ENCODE measurements at places on chromosomes 6 and 20.

- DNase-seq = no peak
Measured at GRCh38 chr6:134708079-134708478, 241.8 kb downstream of the ALDH8A1 start.

- DNase-seq = no peak
Measured at GRCh38 chr6:17161076-17161475, 59.2 kb downstream of the STMND1 start.

DNA sequence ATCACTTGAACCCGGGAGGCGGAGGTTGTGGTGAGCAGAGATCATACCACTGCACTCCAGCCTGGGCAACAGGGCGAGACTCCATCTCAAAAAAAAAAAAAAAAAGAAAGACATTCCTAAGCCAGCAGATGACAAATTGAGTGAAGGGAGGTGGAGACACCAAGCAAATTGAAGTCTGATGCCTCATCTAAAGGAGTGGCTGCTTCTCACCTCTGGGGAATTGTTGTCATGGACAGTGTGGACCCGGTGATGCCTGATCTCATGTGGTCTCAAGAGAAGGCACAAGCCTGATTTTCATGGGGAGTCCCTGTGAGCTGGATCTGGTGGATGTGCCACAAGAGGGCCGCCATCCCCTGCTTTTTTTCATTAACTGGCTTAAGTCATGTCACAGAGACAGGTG lies 272.0 kb downstream of the ZNF217 start:
- peak; percentile 8 for DNase-seq

GRCh38 chr20:32163951-32164350 lies 43.6 kb downstream of the PLAGL2 start:
- no peak for DNase-seq

DNA sequence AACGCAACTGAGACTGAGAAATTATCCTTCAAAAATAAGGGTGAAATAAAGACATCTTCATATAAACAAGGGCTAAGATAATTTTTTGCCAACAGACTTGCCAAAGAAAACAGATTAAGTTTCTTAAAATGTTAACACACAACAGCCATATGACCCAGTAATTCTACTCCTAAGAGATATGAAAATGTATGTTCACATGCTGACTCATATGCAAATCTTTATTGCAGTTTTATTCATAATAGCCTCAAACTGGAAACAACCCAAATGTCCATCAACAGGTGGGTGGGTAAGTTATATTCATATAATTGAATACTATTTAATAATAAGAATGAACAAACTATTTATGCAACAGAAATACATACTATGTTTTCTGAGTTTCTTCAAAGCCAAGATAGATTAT lies 140.1 kb downstream of the REV3L start:
- no peak for DNase-seq

GRCh38 chr20:18926965-18927364 lies 113.4 kb downstream of the SCP2D1 start:
- peak; percentile 30 for DNase-seq

GRCh38 chr20:49575551-49576060 lies 7.7 kb upstream of the PTGIS start:
- DNase-seq = peak; percentile 73

GRCh38 chr6:106124437-106125430 lies 38.6 kb downstream of the PRDM1 start:
- no peak for DNase-seq

DNA sequence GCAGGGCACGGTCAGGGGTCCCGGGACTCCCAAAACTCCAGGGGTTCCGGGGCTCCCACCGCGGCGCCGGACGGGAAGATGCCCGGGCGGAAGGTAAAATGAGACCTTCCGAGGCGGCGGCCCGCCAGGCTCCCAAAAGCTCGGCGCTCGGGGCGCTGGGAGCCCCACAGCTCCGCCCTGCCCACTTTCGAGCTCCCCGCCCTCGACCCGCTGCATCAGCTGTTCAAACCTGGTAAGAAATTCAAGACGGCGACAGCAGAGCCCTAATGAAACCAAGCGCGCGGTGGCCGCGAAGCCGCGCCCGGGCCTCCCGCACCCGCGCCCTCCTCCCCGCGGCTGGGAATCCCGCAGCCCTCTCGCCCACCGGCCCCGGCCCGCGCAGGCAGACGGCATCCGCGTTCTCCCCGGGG lies 369 bp downstream of the SLC4A11 start:
- DNase-seq = no peak

DNA sequence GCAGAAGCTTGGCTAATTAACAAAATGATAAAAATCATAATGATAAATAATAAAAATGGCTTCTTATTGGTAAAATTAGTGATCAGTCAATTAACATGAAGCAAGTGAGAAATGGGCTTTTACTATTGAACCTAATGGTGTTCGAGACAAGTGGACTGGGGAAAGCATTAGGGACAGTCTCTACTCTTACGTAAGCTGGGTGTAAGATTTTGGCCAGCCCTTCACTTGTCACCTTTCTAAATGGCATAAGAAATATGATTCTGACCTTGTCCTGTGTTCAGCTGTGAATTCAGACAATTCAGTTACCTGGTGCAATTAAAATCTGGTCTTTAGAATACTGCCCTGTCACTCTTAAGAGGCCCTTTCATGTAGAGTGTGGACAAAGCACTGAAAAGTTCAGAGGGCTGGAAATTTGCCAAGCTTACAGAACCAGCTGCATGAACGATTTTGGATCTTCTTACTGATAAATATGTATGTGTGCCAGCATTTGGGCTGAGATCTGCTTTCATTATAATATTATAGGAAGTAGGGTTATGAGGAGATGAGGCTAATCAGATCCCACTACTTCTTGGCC lies 115.9 kb downstream of the QRSL1 start:
- DNase-seq = no peak

- DNase-seq = peak; percentile 96
Measured at GRCh38 chr6:140572129-140572528, 1197.7 kb upstream of the CITED2 start.

DNA sequence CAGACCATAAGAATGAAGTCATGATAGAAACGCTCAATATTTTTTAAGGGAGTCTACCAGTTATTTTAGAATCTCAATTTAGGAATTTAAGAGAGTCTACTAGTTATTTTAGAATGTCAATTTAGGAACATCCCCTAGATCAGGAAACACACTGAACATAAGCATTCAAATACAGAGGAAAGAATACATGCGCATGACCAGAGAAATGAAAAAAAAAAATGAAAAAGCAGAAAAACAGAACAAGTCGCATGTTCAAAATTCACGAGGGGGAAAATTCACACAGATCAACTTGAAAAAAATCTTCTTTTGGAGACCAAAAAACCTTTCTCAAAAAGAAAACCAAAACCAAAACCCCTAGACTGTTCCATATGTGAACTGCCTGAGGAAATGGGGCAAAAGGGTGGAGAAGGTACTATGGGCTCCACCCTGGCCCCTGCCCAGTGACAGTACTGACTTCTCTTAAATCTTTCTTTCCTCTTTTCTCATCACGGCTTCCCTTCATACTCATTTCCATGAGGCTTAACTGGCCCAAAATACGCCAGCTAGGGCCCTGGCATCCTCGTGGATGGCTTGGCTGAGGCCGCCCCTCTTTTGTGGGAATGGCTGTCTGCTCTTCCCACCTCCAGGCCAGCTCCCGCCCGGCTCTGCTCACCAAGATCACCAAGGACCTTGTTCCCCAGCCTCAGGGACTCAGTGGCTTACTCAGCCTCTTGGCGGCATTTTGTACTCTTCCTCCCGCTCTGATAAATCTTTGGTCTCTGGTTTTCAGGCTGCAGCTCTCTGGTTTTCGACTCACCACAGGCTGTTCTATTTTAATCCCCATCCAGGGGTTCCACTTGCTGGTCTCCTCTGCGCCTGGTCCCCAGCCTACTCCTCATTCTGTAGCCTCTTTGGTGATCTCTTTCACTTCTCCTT lies 11.2 kb downstream of the ZBTB2 start:
- DNase-seq = no peak

GRCh38 chr6:149580880-149581279 lies 14.7 kb downstream of the GINM1 start:
- DNase-seq = no peak

GRCh38 chr6:137417396-137417795 lies 76.8 kb downstream of the OLIG3 start:
- DNase-seq = peak; percentile 13

GRCh38 chr6:15708231-15708630 lies 45.4 kb upstream of the DTNBP1 start:
- no peak for DNase-seq

GRCh38 chr6:92023410-92023966 lies 1395.9 kb downstream of the EPHA7 start:
- DNase-seq = no peak

- DNase-seq = peak; percentile 28
Measured at GRCh38 chr6:52049252-52050050, 38.0 kb downstream of the PKHD1 start.

DNA sequence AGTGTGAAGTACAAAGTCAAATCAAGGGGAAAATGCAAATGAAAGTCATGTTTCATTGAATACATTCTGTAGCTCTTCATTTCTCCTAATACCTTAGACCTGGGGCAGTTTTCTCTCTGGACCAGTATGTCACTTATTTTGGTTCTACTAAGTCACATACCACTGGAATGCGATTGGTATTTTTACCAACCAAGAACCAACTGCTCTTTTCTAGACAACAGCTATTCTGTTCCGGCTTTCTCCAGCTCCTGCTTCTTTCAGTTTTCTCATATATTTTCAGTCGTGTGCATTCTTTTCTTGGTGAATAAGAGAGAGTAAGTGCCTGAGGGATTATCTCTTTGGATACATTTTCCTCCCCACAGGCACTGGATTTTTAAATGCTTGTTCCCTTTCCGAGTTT lies 39.2 kb upstream of the SPACA1 start:
- DNase-seq = peak; percentile 44

- DNase-seq = peak; percentile 80
Measured at GRCh38 chr6:79947191-79948186, at the start of gene ELOVL4. TSS of gene ELOVL4 (minus strand) at chr6:79947553. CDS start at chr6:79947279, 274 bp downstream.

- DNase-seq = no peak
Measured at GRCh38 chr6:83117802-83118201, 50.3 kb downstream of the DOP1A start.

DNA sequence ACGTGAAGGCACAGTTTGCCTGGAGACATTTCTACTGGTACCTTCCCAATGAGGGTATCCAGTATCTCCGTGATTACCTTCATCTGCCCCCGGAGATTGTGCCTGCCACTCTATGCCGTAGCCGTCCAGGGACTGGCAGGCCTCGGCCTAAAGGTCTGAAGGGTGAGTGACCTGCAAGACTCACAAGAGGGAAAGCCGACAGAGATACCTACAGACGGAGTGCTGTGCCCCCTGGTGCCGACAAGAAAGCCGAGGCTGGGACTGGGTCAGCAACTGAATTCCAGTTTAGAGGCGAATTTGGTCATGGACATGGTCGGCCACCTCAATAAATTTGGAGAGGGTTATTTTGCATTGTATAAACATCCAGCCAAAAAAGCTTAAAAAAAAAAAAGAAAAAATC lies 420.3 kb upstream of the FLRT3 start:
- no peak for DNase-seq

DNA sequence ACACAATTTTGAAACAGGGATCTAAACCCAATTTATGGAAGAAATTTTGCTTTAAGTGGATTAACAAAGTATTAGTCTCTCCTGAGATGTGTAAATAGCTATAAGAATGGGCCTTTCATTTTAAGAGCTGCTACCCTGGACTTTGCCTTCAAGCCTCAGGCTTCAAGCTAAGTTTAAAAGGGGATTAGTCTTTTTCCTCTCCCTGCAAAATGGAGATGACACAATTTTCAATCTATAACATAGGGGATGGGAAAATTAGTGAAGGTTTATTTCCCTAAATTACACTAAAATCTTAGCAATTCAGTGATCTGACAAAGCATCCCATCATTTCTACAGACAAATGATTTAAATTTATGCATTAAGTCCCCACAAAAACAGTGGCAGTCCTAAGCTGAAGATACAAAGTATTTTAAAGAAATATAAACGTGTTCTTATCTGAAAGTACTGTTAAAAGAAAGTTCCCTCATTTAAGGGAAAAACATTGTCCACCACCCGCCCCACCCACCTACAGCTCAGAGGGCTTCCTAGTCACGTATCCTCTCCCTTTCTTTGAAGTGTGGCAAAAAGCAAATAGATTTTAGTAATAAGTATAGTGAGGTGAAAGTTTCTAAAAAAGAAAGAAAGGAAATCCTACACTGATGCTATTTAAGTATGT lies 14.5 kb downstream of the ARHGAP18 start:
- DNase-seq = no peak

DNA sequence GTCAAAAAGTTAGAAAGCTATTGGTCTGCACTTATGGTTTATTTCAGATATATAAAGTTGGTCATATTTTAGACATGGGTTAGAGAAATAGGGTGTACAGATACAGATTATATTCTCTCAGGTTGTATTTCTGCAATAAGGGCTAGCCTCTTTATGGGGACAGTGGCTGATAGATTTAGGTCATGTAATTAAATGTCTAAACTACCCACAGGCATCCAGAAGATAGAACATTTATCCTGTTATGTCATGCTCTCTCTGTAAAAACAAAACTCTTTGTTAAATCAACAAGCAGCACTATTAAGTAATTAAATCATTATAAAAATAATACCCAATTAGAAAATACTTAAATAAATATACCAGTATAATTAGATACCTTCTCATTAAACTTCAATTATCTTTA lies 612.6 kb upstream of the CITED2 start:
- no peak for DNase-seq

GRCh38 chr20:38961530-38962043 lies 557 bp upstream of the DHX35 start:
- no peak for DNase-seq

All from fibroblast of skin of back (primary cell).